Caco-2 (cell line): ENCODE measurements at places on chromosomes 5 and 9. TPM values are rescaled to one million over a fixed set of nuclear protein-coding genes. Genes with fewer than 3 reads are reported as not detected.
A peak's percentile ranks its signal among the peaks of the same experiment; 100 is the strongest.

C5 gene
- total RNA-seq, result 10.8 and 14.9 TPM in 2 replicates

PCDHA11 gene
- total RNA-seq, result not detected in 2 replicates

FAM163B gene
- total RNA-seq, result not detected in 2 replicates

GRCh38 chr5:168672888-168673287 lies 93.7 kb upstream of the PANK3 start:
- no peak overlapping the region for H3K27ac ChIP-seq
- no peaks in the 10 kb centered on the region for H3K36me3 ChIP-seq
- H3K27me3 ChIP-seq, result no peaks in the 10 kb centered on the region
- no peaks in the 10 kb centered on the region for H3K4me1 ChIP-seq
- DNase-seq, result no peak
- H3K4me3 ChIP-seq, result no peak overlapping the region

- no peak overlapping the region for H3K27ac ChIP-seq
- H3K4me1 ChIP-seq, result no peaks in the 10 kb centered on the region
- DNase-seq, result no peak
- no peaks in the 10 kb centered on the region for H3K36me3 ChIP-seq
- H3K27me3 ChIP-seq, result no peaks in the 10 kb centered on the region; the same call in 1 of the 2 replicates
These were observed 329.5 kb downstream of the ICE1 start for GRCh38 chr5:5751987-5752386.

DNA sequence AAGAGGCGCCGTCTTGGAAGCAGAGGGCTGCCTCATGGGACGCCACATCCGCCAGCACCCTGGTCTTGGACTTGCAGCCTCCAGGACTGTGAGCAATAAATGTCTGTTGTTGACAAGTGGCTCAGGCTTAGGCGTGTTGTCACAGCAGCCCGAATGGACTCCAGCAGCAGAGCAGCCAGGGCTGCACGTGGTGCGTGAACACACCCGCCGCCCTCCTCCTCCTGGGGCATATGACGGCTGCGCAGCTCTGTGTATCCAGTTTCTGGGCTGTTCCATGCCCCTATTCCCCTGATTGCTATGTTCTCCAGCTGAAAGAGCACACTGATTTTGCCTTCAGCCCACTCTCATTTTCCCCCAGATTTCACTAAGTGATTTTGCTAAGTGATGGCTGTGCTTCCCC lies 36.0 kb upstream of the CLPTM1L start:
- H3K36me3 ChIP-seq, result no peaks in the 10 kb centered on the region
- peak; percentile 21 for DNase-seq
- no peak overlapping the region for H3K4me3 ChIP-seq
- H3K27ac ChIP-seq, result no peak overlapping the region
- peaks cover 6% of the 10 kb centered on the region for H3K4me1 ChIP-seq

- peaks cover 7% of the 10 kb centered on the region; the same call in 1 of the 2 replicates for H3K4me1 ChIP-seq
- no peaks in the 10 kb centered on the region; the same call in 1 of the 2 replicates for H3K27me3 ChIP-seq
- no peak for DNase-seq
These were observed 5.5 kb downstream of the GGTA1 start for GRCh38 chr9:121494192-121494591.

DNA sequence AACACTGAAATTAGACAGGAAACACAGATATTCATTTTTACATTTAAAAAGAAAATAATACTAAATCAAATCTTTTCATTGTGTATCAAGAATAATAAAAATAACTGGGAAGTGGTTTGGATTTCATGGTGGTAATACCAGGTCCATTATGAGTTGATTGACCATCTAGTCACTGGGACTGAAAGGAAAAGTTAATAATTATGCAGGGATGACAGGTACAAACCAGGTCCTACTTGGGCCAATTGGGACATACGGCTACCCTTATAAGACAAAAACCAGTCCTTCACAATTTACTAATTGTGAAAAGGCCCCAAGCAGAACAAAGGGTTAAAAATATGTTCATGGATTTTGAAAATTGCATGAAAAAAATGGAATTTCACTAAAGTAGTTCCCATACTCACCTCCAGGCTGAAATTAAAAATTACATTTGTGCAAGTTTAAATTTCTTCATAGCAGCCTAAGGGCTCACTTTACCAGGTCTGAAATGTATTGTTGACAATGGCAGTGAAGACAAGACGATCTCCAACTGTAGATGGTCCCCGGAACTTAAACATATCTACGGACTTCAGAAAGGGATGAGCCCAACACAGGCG lies 44.1 kb downstream of the ZCCHC9 start:
- H3K27ac ChIP-seq, result no peak overlapping the region
- no peaks in the 10 kb centered on the region for H3K4me1 ChIP-seq
- no peaks in the 10 kb centered on the region for H3K36me3 ChIP-seq
- no peaks in the 10 kb centered on the region for H3K27me3 ChIP-seq

- no peak overlapping the region for H3K27ac ChIP-seq
- no peak overlapping the region for H3K4me3 ChIP-seq
- 0 out of 2 replicates have a peak, but pooled peaks cover 1% of the 10 kb centered on the region for H3K36me3 ChIP-seq
These were observed 60.9 kb downstream of the YTHDC2 start for GRCh38 chr5:113574417-113574816.

- no peaks in the 10 kb centered on the region for H3K4me1 ChIP-seq
- H3K27ac ChIP-seq, result peak overlapping the region; percentile 63
- DNase-seq, result no peak
These were observed 367.5 kb downstream of the KDM4C start for GRCh38 chr9:7125231-7125630.

DNA sequence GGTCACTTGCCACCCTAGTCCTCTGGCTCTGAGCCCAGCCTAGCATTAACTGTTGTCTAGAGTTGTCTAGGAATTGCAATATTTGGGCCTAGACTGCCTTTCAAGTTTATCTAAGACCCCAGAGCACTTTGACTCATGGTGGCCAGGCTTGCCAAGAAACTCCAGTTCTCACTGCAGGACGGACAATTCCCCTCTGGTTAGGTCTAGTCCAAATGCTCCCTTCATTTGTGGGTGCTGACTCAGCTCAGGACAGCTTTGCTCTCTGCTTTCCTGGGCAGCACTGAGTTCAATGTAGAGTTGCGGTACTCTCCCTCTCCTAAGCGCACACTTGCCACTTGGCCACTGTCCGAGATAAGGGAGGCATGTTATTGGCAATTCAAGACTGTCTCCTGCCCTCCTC lies 619.4 kb downstream of the TLE1 start:
- no peak overlapping the region for H3K27ac ChIP-seq
- H3K4me3 ChIP-seq, result no peak overlapping the region
- no peaks in the 10 kb centered on the region for H3K27me3 ChIP-seq
- DNase-seq, result no peak
- no peaks in the 10 kb centered on the region for H3K4me1 ChIP-seq

GRCh38 chr9:89097219-89097618 lies 81.4 kb downstream of the SHC3 start:
- DNase-seq, result no peak
- H3K4me3 ChIP-seq, result no peak overlapping the region
- no peaks in the 10 kb centered on the region for H3K36me3 ChIP-seq
- no peak overlapping the region for H3K27ac ChIP-seq
